ENCODE measurements at places on chromosomes 4 and X. TPM values are rescaled to one million over a fixed set of nuclear protein-coding genes. Genes with fewer than 3 reads are reported as not detected.
A peak's percentile ranks its signal among the peaks of the same experiment; 100 is the strongest.

Gene ELK1
- 57.4 TPM for total RNA-seq

Gene PCDH11X
- total RNA-seq = not detected

DNA sequence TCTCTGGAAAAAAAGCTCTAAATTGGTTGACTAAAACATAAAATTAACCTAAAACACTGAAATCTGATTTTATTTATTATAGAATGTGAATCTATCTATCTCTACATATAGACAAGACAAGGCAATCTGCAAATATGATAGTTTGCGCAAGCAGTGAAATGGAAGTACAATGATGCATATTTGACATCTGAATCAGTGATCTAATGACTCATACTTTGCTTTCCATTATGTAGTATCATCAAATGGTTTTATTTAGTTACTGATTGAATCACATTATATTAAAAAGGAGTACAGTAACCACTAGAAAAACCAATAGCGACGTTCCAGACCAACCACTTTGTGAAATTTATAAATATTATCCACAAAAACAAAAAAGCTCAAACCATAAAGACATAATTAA lies 1969.3 kb downstream of the PCDH7 start:
- no peak overlapping the region for H3K27ac ChIP-seq
- no peaks in the 10 kb centered on the region for H3K27me3 ChIP-seq
- H3K36me3 ChIP-seq = no peaks in the 10 kb centered on the region

GRCh38 chr4:81574991-81575390 lies 103.3 kb upstream of the RASGEF1B start:
- no peak overlapping the region for H3K27ac ChIP-seq
- H3K27me3 ChIP-seq = peaks cover 10% of the 10 kb centered on the region
- no peaks in the 10 kb centered on the region for H3K36me3 ChIP-seq
- H3K4me1 ChIP-seq = no peaks in the 10 kb centered on the region

- no peaks in the 10 kb centered on the region for H3K4me1 ChIP-seq
- H3K4me3 ChIP-seq = no peak overlapping the region
- no peaks in the 10 kb centered on the region for H3K36me3 ChIP-seq
- no peaks in the 10 kb centered on the region for H3K27me3 ChIP-seq
Measured at GRCh38 chr4:1493540-1494287, 87.5 kb upstream of the NKX1-1 start.

GRCh38 chrX:46407753-46408130 lies 137.5 kb downstream of the ZNF674 start:
- no peaks in the 10 kb centered on the region for H3K36me3 ChIP-seq
- no peaks in the 10 kb centered on the region for H3K4me1 ChIP-seq
- H3K4me3 ChIP-seq = no peak overlapping the region
- H3K27me3 ChIP-seq = no peaks in the 10 kb centered on the region
- DNase-seq = no peak

DNA sequence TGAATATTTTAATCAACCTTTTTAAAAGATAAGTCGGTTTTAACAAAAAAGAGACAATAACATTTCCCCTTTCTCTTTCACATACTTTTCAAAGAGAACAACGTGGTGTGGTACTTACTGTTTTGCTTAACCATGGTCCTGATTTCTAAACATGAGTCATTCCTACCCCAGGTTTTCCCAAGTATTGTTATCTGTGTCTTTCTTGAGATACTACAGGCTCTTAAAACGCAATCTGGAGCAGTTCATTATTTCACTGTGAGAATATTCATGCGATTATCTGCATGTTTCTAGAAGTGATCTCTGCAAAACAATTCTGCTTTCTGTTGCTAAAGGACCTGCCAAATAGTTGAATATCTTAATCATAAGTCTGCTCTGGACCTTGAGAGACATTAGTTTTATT lies 127.3 kb downstream of the TENM3 start:
- no peaks in the 10 kb centered on the region for H3K27me3 ChIP-seq
- H3K4me1 ChIP-seq = no peaks in the 10 kb centered on the region
- H3K27ac ChIP-seq = no peak overlapping the region

- H3K27ac ChIP-seq = no peak overlapping the region
- no peak overlapping the region for H3K4me3 ChIP-seq
- no peak for DNase-seq
- H3K36me3 ChIP-seq = no peaks in the 10 kb centered on the region
Measured at GRCh38 chr4:189504220-189504619, 436.5 kb upstream of the FRG1 start.

- H3K27ac ChIP-seq = no peak overlapping the region
- no peaks in the 10 kb centered on the region for H3K36me3 ChIP-seq
- H3K4me1 ChIP-seq = no peaks in the 10 kb centered on the region
- DNase-seq = no peak
- H3K4me3 ChIP-seq = no peak overlapping the region
Measured at GRCh38 chrX:2251211-2251610, 249.6 kb downstream of the DHRSX start.

DNA sequence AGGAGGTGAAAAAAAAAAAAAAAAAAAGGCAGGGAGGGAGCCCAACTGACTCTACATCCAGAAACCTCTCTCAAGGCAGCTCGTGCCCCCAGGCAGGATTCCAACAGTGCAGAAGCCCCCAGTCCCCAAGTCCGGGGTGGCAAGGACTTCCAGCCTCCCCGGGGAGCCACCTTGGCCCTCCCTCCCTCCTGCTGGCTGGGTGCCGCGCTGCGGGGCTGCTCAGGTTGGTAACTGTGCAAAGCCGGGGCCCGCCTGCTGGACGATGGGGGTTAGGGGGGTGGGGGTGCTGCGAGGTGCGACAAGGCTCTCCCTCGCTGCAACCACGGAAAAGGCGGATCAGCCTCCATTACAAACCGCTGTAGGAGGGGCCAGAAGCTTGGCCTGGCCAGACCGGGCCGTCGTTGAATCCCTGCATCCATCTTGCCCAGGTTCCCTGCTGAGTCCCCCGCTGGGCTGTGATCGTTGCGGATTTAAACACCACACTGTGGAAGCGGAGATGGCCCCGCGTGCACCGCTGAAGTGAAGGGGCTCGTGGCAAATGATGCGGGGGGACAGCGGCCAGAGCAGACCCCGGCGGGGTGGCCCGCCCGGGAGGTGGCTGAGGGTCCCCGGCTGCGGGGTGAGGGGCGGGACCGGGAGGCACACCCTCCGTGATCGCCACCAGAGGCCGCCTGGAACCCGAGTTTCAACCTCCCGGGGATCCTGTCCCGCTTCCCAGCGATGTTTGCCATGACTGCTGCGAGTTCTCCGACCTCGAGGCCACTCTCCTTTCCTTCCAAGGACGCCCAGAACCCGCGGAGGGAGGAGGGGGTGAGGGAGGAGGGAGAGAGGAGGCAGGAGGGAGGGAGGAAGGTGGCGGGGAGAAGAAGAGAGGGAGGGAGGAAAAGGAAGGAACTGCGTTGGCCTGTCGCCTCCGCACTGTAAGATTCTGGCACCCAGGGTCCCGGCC lies 58.0 kb upstream of the DDX3X start:
- H3K36me3 ChIP-seq = no peaks in the 10 kb centered on the region
- peak; percentile 66 for DNase-seq
- no peaks in the 10 kb centered on the region for H3K27me3 ChIP-seq
- peak overlapping the region; percentile 79 for H3K27ac ChIP-seq
- H3K4me1 ChIP-seq = peaks cover 12% of the 10 kb centered on the region

- no peaks in the 10 kb centered on the region for H3K27me3 ChIP-seq
- H3K27ac ChIP-seq = no peak overlapping the region
- no peaks in the 10 kb centered on the region for H3K36me3 ChIP-seq
- H3K4me3 ChIP-seq = no peak overlapping the region
Measured at GRCh38 chrX:40816906-40817305, 81.6 kb upstream of the MED14 start.

- no peak overlapping the region for H3K4me3 ChIP-seq
- H3K36me3 ChIP-seq = no peaks in the 10 kb centered on the region
- H3K27ac ChIP-seq = no peak overlapping the region
- DNase-seq = no peak
Measured at GRCh38 chr4:99382745-99383360, 30.3 kb upstream of the ADH1C start.

DNA sequence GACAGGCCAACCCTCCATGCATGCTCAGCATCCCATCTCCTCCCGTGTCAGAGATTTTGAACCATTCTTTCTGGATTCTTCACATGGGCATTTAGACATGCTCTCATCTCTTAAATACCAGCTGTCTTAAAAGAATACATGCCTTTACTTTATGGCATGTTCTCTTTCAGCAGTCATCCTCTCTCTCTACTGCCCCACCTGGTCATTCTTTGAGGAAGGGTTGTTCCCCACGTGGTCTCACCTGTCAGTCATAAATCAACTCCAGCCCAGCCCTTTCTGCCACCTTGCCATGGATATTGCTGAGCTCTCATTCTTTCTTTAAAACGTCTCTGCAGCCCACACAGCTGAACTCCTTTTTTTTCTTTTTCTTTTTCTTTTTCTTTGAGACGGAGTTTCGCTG lies 111.3 kb downstream of the ARHGAP10 start:
- DNase-seq = no peak
- peaks cover 6% of the 10 kb centered on the region for H3K36me3 ChIP-seq
- H3K4me1 ChIP-seq = no peaks in the 10 kb centered on the region
- H3K27ac ChIP-seq = no peak overlapping the region
- peaks cover 6% of the 10 kb centered on the region for H3K27me3 ChIP-seq

- H3K4me1 ChIP-seq = peaks cover 6% of the 10 kb centered on the region
- peaks cover 26% of the 10 kb centered on the region for H3K27me3 ChIP-seq
- H3K36me3 ChIP-seq = no peaks in the 10 kb centered on the region
- DNase-seq = no peak
Measured at GRCh38 chr4:149999485-150000074, 78.7 kb upstream of the DCLK2 start.

GRCh38 chr4:23909671-23910070 lies 19.8 kb upstream of the PPARGC1A start:
- no peak overlapping the region for H3K27ac ChIP-seq
- no peaks in the 10 kb centered on the region for H3K36me3 ChIP-seq
- H3K27me3 ChIP-seq = no peaks in the 10 kb centered on the region
- no peaks in the 10 kb centered on the region for H3K4me1 ChIP-seq
- H3K4me3 ChIP-seq = no peak overlapping the region
- DNase-seq = no peak

Gene PDCL2
- total RNA-seq = not detected

DNA sequence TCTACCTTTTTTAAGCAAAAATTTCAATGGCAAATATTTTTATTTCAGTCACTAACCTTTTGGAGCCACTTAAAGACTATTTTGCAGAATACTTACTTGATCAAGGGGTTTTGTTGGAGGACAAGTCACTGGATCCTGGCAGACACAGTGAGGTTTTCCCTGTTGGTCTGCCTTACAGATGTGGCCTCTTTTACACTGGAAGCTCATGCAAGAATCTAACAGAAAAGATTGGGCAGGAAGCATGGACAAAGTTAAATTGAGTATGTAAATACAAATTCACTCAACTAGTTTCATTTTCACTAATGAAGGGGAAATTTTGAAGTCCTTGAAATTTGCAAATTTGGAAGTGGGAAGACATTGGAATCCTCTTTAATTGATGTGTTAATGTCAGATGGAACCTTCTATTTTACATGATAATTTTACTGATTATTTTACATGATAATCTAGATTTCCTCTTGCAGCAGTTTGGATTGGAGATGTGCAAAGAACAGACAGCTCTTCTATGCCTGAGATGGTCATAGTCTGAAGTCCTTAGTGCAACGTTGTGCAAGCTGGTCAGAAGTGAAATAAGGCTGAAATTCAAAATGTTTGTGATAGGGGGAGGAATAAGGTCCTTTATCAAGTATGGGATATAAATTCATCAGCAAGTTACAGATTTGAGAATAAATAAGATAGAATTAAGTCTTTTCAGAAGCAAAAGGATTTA lies 38.4 kb downstream of the SPARCL1 start:
- no peaks in the 10 kb centered on the region for H3K27me3 ChIP-seq
- no peak overlapping the region for H3K4me3 ChIP-seq
- H3K27ac ChIP-seq = peak overlapping the region; percentile 21
- DNase-seq = no peak

GRCh38 chr4:151267822-151268535 lies 9.0 kb upstream of the PRSS48 start:
- DNase-seq = no peak
- no peaks in the 10 kb centered on the region for H3K36me3 ChIP-seq
- H3K4me1 ChIP-seq = no peaks in the 10 kb centered on the region
- H3K4me3 ChIP-seq = no peak overlapping the region
